Activated naive CD4-positive, alpha-beta T cell (primary cell): ENCODE measurements at places on chromosomes 1 and 21.

DNA sequence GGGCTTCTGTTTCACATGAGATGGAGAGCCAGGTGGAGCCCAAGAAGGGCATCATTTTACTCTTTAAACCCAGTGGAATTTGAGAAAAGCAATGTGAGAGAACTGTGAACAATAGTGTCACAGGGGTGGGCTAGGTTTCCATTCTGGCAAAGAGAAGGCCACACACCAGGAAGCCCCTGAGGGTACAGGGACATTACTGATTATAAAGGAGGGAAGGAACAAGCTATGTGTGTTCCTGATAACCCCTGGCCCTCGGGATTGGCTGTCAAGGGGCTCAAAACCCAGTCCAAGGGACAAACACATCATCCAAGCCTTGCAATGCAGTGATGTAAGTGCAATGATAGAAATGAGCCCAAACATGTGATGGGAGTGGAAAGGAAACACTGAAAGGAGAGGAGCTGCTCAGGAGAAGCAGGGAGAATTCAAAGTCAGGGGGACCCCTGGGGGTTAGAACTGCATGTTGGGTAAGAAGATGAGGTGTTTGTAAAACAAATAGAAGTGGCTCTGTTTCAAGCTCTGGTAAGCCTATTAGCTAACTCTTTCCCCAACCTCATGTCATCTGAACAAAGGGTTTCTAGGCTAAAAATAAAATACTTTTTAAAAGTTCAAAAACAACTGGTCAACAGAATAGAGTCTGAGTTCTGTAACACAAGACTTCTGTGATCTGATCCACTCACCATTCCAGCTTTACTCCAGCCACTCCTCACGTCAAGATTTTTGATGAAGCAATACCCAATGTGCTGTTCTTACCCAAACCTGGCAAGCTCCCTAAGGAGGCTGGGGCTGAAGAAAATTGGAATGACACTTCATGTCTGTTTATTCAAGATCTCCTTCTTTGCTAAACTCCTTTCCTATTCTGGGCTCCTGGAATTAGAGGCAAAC, 51.1 kb upstream of the IL12RB2 start:
- DNase-seq: no peak

DNA sequence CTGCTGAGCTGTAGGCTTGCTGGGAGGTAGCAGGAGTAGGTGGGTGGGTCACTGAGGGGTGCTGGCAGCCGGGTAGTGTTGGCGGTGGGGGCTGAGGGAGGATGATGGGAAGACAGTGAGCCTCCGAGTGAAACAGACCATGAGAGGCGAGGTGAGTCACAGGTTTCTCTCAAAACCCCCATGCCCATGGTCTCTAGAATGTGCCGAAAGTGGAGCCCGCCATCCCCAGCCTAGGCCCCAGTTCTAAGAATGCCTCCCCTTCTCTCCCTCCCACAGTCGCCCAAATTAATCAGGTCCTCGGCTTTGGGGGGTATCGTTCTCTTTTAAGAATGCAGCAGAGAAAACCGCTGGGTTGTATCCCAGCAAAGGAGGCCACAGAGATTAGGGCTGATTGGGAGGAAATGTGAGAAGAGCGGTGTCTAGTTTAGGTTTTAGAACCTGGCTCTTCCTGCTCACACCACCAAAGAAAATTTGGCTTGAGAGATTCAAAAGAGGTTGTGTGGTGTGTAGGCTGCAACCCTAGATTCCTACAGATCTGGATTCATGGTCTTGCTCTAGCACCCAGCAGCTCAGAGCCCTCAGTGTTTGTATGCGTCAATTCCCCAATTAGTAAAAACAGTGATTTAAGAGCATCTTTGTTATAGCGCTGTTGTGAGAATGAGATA, 27.7 kb upstream of the IL19 start:
- no peak for DNase-seq

DNA sequence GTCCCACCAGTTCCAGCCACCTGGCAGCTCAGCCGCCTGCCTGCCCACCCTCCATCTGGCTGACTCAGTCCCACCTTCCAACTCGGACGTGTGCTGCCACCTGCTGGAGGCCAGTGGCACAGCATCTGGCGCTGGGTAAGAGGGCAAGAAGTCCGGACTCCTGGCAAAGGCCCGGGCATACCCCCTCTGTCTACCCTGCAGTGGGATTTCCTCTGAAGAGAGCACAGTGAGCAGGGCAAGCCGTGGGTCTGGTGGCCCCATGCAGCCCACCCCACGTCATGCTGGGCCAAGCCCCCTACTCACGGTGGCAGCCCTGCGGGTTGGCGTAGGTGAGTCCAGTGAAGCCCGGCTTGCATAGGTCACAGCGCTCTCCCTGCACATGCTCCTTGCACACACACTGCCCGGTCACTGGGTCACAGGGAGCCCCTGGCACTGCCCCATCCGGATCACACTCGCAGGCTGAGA, 24.5 kb downstream of the LAMB3 start:
- DNase-seq: peak; percentile 59

GRCh38 chr1:211328866-211329475, 2.3 kb downstream of the TRAF5 start:
- no peak for DNase-seq

- no peak for DNase-seq
Observed at GRCh38 chr1:169390303-169390702, 22.3 kb downstream of the BLZF1 start.

GRCh38 chr1:9238550-9238949, 4.0 kb downstream of the H6PD start:
- DNase-seq: no peak

DNA sequence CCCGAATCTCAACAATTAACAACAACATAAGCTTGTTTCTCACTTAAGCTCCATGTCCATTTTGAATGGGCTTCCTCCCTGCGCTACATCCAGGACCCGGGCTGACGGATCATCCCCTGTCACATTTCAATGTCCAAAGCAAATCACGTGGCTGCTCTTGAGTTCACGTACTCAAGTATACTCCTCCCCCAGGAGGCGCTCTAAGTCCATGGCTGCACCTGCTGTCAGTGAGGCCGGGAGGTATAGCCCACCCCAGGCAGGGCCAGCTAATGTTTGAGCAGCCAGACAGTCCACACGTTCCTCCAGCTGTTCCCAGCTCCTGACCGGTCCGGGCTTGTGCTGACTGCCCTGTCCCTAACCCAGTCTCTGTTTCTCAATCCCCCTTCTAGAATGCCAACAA, 220.8 kb downstream of the SLC35F3 start:
- DNase-seq: no peak

- DNase-seq: no peak
Observed at GRCh38 chr1:68544651-68545050, 47.8 kb upstream of the DEPDC1 start.

DNA sequence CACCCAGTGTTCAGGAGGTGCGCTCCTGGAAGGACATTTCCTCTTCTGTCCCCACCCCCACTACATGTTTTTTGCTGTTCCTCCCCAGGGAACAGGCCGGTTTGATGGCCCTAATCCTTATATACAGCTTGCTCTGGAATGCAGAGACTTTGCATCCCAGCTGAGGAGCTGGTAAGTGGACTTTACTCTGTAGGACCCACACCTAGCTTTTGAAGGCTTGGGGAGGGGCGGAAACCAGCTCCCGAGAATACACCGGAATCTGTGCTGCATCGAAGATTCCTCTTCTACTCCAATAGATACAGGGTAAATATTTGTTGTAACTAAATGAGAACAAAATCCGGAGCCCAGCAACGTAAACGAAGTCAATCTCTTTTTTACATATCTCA, 1.2 kb upstream of the CGN start:
- no peak for DNase-seq

DNA sequence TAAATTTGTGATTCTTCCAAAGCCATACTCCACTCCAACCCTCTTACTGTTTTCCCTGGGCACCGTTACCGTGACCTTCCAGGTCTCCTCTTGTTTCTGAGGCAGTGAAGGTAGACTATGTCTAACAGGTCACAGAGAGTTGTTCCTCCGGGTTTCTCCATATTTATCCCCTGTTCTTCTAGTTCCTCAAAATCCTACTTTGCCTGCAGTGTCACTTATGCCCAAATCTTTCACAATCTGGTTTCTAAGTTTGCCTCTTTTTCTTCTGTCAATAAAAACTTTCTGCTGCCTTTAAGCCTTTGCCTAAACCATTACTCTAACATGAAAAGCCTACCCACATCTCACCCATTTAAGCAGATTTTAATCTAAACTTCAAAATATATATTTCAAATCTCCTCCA, 87.7 kb downstream of the C4BPA start:
- no peak for DNase-seq

- DNase-seq: no peak
Observed at GRCh38 chr1:55153031-55153430, 62.1 kb downstream of the USP24 start.

DNA sequence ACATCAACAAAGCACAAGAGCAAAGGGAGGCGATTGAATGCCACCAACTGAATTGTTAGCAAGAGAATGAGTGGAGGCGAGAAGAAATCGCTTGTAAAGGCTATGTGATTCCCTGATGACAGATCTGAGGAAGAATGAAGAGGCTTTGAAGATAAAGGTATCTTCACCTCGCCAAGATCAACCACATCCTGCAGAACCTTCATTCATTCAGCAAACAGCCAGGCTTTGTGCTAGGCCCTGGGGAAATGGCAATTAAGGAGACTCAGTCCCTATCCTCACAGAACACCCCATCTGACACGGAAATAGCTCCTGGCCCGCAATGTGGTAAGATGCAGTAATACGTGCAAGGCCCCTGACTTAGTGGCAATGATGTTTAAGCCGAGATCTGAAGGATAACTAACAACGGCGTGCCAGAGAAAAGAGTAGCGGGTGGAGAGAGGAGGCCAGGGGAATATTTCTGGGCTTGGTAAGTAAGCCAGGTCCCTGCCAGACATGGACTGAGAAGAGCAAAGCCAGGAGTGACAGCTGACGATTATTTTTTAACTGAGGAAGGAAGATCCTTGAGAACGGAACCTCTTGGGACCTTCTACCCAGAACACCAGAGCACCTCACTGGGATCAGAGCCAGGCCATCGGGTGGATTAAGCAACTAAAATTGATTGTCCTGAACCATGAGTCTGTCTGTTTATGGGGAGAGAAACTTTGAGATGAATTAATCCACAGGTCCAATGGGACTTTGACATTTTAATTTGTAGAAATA, 4.6 kb upstream of the VSIG8 start:
- no peak for DNase-seq

DNA sequence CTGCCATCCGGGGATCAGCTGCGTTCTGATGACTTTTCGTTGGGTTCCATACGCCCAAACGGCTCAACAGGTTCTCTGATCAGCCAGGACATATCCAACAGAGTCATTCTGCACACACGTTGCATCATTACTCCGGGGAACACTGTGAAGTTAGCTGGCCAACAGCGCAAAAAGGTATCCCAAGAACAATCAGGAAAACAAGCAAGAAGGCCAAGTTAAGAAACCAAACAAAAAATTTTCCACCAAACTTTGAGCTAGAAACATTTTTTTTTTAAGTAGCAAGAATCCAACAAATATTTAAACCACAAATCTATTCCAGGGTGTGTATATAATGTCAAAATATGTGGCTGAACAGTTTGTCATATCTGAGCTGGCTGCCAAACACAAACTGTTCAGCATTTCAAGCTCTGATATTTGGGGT, 29.2 kb downstream of the NID1 start:
- DNase-seq: no peak

GRCh38 chr1:67407498-67407897, 22.7 kb downstream of the SERBP1 start:
- no peak for DNase-seq

DNA sequence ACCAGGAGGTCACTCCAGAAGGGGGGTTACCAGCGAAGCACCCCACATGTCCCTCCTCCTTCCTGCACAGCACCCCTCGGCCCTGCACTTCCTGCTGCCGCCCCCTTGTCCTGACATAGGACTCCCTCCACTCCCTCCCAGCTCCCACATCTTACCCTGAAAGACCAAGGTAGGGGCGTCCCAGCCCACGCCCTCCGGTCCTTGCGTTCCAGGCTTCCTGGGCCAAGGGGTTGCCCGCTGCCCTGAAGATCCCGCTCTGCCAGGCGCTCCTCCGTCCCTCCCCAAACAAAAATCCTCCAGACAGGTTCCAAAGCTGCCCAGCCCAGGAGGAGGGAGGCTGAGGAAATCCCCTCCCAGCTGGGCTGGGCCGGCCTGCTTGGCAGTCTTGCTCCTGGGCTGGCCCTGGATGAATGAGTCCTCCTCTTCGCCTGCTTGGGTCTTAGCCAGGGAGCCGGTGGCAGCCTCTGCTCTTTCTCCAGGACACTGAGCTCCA, at the start of gene RHBDL2:
RHBDL2 (minus strand) TSS at position 304 of the 493 bp plus-strand sequence. CDS start 22,618 bp downstream, outside the sequence.
- DNase-seq: no peak

DNA sequence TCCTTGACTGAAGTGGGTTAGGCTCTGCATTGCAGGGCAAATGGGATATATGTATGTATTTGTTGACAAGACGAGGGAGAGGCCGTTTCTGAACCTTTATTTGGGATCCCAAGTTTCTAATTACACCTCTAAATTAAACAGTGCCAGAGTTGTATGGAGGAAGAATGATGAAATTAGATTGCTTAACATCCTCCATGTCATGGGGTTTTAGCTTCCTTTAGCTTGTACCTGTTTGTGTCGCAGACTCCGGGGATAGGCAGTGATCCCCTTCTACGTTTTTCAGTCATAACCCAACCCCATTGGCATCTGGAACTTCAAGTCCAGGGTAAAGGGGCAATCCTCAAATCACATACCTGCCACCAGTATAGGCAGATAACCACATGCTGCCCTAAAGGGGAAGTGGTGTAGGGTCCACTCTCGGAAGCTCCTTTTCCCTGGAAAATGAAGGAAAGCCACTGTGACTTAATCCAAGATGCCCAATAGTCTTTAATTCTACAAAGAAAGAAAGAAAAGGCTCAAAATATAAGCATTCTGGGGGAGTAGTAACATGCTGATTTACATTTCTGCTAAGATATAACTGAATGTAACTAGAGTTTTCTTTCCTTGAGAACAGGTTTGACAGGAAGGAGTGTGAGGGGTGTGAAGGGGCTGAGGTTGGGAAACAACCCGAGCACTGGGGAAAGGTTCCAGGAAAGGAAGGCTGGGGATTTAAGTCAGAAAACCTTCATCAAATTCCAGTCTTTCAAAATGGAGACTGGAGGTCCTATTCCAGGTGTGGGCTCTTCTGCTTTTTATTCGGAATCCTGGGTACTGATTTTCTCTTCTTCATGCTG, 77.6 kb downstream of the RGL1 start:
- no peak for DNase-seq

GRCh38 chr1:185539277-185539943, 194.8 kb upstream of the HMCN1 start:
- DNase-seq: no peak

GRCh38 chr1:23732363-23733224, 10.7 kb upstream of the ELOA start:
- no peak for DNase-seq

GRCh38 chr1:153397924-153398651, 7.2 kb upstream of the S100A8 start:
- DNase-seq: no peak
